ENCODE measurements at places on chromosomes 6 and 20. TPM values are rescaled to one million over a fixed set of nuclear protein-coding genes. Genes with fewer than 3 reads are reported as not detected.
A peak's percentile ranks its signal among the peaks of the same experiment; 100 is the strongest.

Gene ENPP5
- 2.3 TPM for total RNA-seq

Gene CDK5RAP1
- 116 TPM for total RNA-seq

Gene GGTLC1
- total RNA-seq, result 1.3 TPM

Gene OOEP
- total RNA-seq, result not detected

Gene PKHD1
- total RNA-seq, result 3.3 TPM

Gene BTN1A1
- 7.3 TPM for total RNA-seq

Gene MAK
- total RNA-seq, result 0.16 TPM

Gene SAPCD1
- total RNA-seq, result 13.0 TPM

Gene RRP36
- total RNA-seq, result 74.9 TPM

Gene RPP21
- total RNA-seq, result 44.2 TPM

Gene PLA2G7
- 0.19 TPM for total RNA-seq

GRCh38 chr6:68186870-68187269, 448.2 kb upstream of the ADGRB3 start:
- no peaks in the 10 kb centered on the region for H3K36me3 ChIP-seq
- DNase-seq, result no peak
- H3K27ac ChIP-seq, result no peak overlapping the region

DNA sequence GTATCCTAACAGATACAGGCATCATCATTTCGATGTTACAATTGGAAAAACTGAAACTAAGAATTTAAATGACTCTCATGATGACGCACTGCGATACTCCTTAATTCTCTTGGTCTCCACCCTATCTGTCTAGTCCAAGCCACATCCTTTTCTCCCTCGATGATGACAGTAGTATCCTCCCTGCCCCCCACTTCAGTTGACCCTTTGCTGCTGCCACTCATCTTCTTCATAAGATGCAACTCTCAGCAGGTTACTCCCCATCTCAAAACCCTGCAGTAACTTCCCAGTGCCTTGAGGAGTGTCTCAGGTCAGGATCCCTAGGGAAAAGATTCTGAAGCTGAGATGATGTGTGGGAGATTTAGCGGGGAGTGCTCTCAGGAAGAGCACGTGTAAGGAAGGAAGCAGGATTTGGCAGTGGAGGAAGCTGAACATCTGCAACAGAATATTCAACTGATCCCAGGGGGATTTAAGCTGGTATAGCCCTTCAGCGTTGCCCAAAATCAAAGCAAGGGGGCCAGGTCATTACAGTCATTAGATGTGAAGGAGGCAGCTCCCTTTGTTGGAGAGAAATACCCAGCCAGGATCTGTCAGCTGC, 16.1 kb downstream of the JPH2 start:
- H3K27ac ChIP-seq, result no peak overlapping the region
- no peaks in the 10 kb centered on the region for H3K36me3 ChIP-seq
- no peaks in the 10 kb centered on the region for H3K27me3 ChIP-seq

DNA sequence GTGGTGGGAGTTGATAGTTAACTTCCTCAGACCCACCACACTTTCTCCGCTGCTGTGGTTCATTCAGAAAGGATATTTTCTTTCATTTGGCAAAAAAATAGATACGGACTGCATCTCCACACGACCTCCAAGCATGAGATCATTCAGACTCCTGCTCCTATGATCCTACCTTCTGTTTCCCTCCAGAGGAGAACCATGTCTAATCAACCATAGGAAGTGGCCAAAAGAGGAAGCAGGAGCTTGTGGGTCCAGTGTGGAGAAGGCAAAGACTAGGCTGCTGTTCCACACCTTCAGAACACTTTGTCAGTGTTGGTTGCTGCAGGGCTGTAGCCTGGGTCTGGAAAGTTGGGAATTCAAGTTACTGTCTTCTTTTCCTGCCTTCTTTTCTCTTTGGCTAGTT, 10.6 kb upstream of the KIF13A start:
- H3K36me3 ChIP-seq, result no peaks in the 10 kb centered on the region
- DNase-seq, result no peak
- H3K4me3 ChIP-seq, result no peak overlapping the region
- no peaks in the 10 kb centered on the region for H3K27me3 ChIP-seq
- H3K4me1 ChIP-seq, result no peaks in the 10 kb centered on the region

GRCh38 chr6:73079978-73080377, 145.3 kb downstream of the KHDC1L start:
- no peaks in the 10 kb centered on the region for H3K27me3 ChIP-seq
- no peak for DNase-seq
- H3K4me1 ChIP-seq, result peaks cover 19% of the 10 kb centered on the region

- H3K27ac ChIP-seq, result no peak overlapping the region
- no peak for DNase-seq
- 0 out of 2 replicates have a peak, but pooled peaks cover 2% of the 10 kb centered on the region for H3K27me3 ChIP-seq
These were observed 104.5 kb downstream of the DHX35 start for GRCh38 chr20:39066471-39067242.

GRCh38 chr6:41200901-41201763, at the start of gene TREML2:
TREML2 (minus strand) TSS chr6:41201149; CDS start chr6:41201008, 141 bp downstream.
- no peaks in the 10 kb centered on the region for H3K27me3 ChIP-seq
- no peaks in the 10 kb centered on the region for H3K36me3 ChIP-seq
- DNase-seq, result no peak
- no peaks in the 10 kb centered on the region for H3K4me1 ChIP-seq

DNA sequence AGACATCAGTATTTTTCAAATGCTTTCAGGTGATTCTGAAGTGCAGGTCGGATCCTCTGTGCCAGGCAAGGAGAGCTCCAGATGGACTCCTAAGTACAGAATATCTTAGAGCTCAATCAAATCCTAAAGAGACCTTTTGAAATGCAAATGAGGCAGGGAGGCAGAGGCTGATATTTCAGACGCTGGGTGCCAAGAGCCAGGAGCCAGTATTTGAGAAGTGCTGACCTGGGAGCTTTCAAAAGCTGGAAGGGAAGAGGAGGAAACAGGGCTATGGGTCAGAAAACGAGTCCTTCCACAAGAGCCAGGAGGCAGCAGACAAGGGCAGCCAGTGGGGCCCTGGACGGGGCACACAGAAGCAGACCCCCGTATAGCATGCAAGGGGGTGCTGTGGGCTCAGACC, 46.1 kb upstream of the DSN1 start:
- no peak overlapping the region for H3K27ac ChIP-seq
- DNase-seq, result no peak
- H3K4me3 ChIP-seq, result no peak overlapping the region
- H3K4me1 ChIP-seq, result peaks cover 15% of the 10 kb centered on the region
- peaks cover 4% of the 10 kb centered on the region for H3K36me3 ChIP-seq

DNA sequence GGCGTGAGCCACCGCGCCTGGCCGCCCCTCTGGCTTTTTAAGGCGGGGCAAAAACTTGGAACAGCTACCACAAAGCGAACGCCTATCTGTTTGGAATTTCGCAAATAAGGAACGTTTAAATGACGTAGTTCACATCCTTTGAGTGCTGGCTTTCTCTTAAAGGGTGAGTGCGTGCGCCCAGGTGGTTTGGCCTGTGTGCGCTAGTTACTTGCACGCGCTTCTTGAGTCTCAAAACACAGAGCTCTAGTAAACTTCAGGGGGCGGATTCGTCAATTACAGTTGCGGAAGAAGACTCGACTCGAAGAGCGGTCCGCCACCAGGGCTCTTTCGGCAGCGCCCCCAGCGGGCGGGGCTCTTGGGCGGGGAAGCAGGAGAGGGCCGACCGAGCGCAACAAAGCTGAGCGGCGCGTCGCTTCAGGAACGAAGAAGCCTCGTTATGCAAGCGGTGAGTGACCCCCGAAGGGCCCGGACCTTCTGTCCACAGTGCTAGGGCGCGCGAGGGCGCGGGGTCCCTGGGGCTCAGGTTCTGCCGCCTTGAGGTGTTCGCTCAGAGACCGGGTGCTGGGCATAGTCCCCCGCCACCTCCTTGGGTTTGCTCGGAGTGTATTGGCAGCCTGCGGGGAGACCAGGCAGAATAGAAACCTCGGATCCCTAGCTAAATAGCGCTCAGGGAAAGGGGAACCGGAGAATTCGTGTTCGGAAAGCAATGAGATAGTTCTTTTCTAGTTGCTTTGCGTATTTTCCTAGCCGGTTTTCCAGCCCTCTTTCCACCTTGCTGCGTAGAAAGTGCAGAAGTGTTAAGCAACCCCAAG, at the start of gene SYCP2L:
TSS of gene SYCP2L (plus strand) at position 362 of the 812 bp plus-strand sequence. CDS start at position 437, 75 bp downstream.
- no peak within 1 kb of the TSS for H3K4me3 ChIP-seq
- no peaks in the 10 kb centered on the region for H3K36me3 ChIP-seq
- H3K4me1 ChIP-seq, result no peaks in the 10 kb centered on the region
- H3K27me3 ChIP-seq, result no peaks in the 10 kb centered on the region
- no peak within 1 kb of the TSS for H3K27ac ChIP-seq

GRCh38 chr20:46978951-46979491, 84.4 kb downstream of the EYA2 start:
- H3K4me1 ChIP-seq, result no peaks in the 10 kb centered on the region
- no peak overlapping the region for H3K4me3 ChIP-seq
- H3K27me3 ChIP-seq, result no peaks in the 10 kb centered on the region
- H3K36me3 ChIP-seq, result no peaks in the 10 kb centered on the region

GRCh38 chr20:33070111-33071053, 9.1 kb upstream of the BPIFB4 start:
- H3K36me3 ChIP-seq, result no peaks in the 10 kb centered on the region
- no peak overlapping the region for H3K4me3 ChIP-seq
- H3K4me1 ChIP-seq, result no peaks in the 10 kb centered on the region
- no peaks in the 10 kb centered on the region for H3K27me3 ChIP-seq
- DNase-seq, result no peak
- H3K27ac ChIP-seq, result no peak overlapping the region

- H3K27me3 ChIP-seq, result no peaks in the 10 kb centered on the region
- no peak for DNase-seq
- peaks cover 34% of the 10 kb centered on the region for H3K4me1 ChIP-seq
- no peak overlapping the region for H3K4me3 ChIP-seq
- peak overlapping the region; percentile 16 for H3K27ac ChIP-seq
- H3K36me3 ChIP-seq, result no peaks in the 10 kb centered on the region
These were observed 48.9 kb downstream of the DCBLD1 start for GRCh38 chr6:117531346-117531745.

- no peak for DNase-seq
- H3K27me3 ChIP-seq, result no peaks in the 10 kb centered on the region
- H3K4me1 ChIP-seq, result no peaks in the 10 kb centered on the region
- H3K36me3 ChIP-seq, result no peaks in the 10 kb centered on the region
- no peak overlapping the region for H3K4me3 ChIP-seq
These were observed 420.6 kb upstream of the MMS22L start for GRCh38 chr6:97703661-97704060.

GRCh38 chr6:74568861-74569260, 637.0 kb downstream of the COL12A1 start:
- no peaks in the 10 kb centered on the region for H3K4me1 ChIP-seq
- no peak overlapping the region for H3K4me3 ChIP-seq
- no peak overlapping the region for H3K27ac ChIP-seq
- no peaks in the 10 kb centered on the region for H3K27me3 ChIP-seq
- no peak for DNase-seq

DNA sequence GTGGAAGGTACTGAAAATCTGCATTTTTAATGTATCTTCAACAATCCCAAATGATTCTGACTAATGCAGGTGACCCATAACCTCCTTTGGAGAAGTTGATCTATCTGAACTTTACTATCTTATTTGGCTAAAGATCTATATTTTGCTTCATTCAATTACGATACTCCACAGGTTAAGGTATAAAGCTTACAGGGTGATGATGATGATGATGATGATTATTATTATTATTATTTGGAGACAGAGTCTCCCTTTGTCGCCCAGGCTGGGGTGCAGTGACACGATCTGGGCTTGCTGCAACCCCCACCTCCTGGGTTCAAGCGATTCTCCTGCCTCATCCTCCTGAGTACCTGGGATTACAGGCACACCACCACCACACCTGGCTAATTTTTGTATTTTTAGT, 13.1 kb downstream of the TOP1 start:
- H3K36me3 ChIP-seq, result peaks cover 6% of the 10 kb centered on the region

DNA sequence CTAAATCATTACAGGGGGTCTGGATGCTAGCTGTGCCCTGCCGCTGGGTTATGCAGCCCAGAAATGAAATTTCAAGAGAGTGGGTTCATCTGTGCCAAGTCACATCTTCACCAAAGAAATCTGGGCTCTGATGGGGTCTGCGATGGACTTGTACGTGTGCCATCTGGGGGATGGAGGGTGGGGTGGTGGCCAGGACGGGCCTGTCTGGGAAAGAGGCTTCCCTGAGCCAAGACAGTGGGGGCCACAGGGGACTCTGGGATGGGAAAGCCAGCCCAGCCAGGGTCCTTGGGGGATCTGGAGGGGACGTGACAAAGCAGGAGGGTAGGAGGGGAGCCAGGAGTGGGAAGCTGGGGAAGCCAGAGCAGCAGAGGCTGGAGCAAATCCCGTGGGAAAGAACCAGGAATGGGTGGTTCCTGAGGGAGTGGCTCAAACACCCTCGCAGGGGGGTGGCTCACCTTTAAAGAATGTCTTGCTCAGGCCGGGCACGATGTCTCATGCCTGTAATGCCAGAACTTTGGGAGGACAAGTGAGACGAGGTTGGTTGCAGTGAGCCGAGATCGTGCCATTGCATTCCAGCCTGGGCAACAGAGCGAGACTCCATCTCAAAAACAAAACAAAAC, 36.3 kb upstream of the SULF2 start:
- no peaks in the 10 kb centered on the region for H3K27me3 ChIP-seq
- no peaks in the 10 kb centered on the region for H3K36me3 ChIP-seq
- H3K4me1 ChIP-seq, result no peaks in the 10 kb centered on the region
- DNase-seq, result peak; percentile 61
- no peak overlapping the region for H3K4me3 ChIP-seq

DNA sequence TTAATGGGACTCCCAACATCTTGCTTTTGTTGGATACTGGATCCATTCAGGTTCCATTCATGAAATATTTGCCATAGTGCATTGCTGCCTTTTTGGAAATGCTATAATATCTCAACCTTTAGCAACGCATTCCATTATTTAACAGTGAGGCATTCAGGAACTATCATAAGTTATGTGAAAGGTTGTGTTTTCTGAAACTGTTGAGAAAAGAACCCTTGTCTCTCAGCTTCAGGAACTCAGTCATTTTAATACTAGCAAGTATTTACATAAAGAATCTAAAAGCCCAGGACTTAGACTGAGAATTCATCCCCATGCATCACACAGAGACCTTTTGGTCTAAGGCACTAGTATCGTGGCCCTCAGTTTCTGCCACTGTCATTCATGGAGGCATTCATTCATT, 24.9 kb upstream of the SASH1 start:
- H3K27ac ChIP-seq, result no peak overlapping the region
- DNase-seq, result no peak
- H3K4me1 ChIP-seq, result peaks cover 8% of the 10 kb centered on the region
- no peaks in the 10 kb centered on the region for H3K36me3 ChIP-seq
- H3K27me3 ChIP-seq, result no peaks in the 10 kb centered on the region

- H3K27me3 ChIP-seq, result no peaks in the 10 kb centered on the region
- DNase-seq, result peak; percentile 85
- H3K4me3 ChIP-seq, result no peak overlapping the region
- H3K36me3 ChIP-seq, result no peaks in the 10 kb centered on the region
These were observed 8.9 kb upstream of the TCF15 start for GRCh38 chr20:618980-619379.

DNA sequence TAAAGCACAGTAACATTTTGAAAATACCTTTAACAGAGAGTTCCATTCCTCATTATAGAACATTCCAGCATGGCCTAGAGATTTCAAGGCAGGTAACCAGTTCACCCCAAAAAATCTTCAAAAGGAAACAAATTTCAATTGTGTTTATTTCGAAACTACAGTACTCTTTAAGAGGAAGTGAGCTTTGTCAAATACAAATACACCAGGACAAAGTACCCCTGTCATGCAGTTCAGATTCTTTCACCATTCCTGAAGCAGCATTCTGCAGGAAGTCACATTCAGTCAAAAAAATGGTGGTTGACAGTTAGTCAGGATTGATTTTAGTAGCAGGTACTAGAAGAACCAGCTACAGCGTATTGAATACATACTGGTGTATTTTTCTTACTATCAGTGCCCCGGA, 89.6 kb upstream of the RIN2 start:
- no peak for DNase-seq
- H3K27me3 ChIP-seq, result no peaks in the 10 kb centered on the region
- H3K36me3 ChIP-seq, result no peaks in the 10 kb centered on the region
- no peak overlapping the region for H3K4me3 ChIP-seq
- no peak overlapping the region for H3K27ac ChIP-seq

Data from Caco-2 (cell line).